Progenitor cell of endocrine pancreas (in vitro differentiated cells): ENCODE measurements at places on chromosomes 4 and X.

DNA sequence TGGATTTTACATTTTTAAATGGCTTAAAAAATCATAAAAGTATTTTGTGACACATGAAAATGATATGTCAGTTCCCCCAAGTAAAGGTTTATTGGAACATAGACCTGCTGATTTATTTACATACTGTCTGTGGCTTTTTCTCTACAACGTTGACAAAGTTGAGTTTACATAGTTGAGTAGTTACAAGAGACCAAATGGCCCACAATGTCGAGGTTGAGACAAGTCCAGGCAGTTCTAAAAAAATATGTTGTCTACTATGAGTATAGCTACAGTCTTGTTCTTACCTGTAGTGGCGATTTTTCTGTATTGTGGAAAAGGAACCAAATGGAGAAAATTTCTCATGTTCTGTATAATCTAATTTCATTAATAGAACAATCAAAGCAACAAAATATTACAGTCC is 163.2 kb downstream of the FRAS1 start:
- no peak for DNase-seq

DNA sequence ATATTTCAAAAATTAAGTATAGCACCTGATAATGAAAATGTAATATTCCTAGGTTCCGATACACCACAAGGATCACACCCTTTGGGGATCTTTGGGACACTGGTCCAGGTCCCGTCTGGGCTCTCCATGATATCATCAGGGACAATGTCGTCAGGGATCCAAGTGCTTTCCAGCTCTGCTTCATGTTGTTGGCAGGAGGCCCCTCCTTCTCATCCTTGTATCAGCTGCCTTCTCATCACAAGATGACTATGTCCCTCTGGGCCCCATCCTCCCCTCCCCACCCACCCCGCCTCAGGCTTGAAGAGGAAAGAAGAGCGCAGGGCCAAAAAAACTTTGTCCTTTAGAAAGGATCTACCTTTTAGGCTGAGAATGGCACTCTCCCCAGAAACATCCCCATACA is 128.3 kb upstream of the KLF3 start:
- DNase-seq = no peak

DNA sequence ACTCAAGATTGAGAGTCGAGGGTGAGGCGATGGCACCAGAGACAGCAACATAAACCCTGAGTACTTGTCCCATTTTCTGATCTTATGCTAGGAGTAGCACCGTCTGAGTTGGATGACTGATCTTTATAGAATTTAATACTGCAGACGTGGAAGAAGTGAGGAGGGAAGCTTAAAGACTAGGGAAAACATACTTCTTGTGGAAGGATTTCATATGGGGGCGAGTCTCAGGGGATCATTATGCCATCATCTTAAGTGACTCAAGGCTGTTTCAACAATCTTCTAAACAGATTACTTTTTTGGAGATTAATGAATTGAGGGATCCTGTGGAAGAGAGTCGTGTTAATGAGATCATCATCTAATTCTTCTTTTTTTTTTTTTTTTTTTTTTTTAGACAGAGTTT is 17.2 kb upstream of the FAT1 start:
- no peak for DNase-seq

DNA sequence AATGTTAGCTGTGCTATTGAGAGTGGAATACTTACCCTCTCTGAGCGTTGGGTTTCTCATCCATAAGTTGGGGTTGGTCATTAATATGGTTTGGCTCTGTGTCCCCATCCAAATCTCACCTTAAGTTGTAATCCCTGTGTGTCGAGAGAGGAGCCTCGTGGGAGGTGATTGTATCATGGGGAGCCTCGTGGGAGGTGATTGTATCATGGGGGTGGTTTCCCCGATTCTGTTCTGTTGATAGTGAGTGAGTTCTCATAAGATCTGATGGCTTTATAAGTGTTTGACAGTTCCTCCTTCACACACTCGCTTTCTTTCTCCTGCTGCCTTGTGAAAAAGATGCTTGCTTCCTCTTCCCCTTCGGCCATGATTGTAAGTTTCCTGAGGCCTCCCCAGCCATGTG is 391.1 kb downstream of the FAM133A start:
- no peak for DNase-seq

- no peak for DNase-seq
Observed at GRCh38 chr4:31106419-31106818, 386.2 kb downstream of the PCDH7 start.

DNA sequence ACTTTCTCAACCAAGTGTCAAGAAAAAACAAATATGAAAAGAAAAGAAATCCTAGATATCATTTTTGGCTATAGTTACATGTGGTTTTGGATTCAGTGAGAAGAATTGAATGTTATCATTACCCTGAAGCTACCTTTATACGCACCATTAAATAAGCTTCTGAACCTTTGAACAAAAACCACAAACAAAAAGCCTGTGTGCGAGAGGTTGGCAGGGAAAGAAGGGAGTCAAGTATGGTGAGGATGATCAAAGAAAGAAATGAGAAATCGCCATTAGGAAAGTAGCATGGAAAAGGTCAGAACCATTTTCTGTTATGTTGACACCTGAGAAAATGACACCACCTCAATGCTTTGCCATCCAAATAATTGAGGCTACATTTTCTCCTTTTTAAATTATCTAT is 1.2 kb upstream of the SLC7A11 start:
- DNase-seq = no peak

DNA sequence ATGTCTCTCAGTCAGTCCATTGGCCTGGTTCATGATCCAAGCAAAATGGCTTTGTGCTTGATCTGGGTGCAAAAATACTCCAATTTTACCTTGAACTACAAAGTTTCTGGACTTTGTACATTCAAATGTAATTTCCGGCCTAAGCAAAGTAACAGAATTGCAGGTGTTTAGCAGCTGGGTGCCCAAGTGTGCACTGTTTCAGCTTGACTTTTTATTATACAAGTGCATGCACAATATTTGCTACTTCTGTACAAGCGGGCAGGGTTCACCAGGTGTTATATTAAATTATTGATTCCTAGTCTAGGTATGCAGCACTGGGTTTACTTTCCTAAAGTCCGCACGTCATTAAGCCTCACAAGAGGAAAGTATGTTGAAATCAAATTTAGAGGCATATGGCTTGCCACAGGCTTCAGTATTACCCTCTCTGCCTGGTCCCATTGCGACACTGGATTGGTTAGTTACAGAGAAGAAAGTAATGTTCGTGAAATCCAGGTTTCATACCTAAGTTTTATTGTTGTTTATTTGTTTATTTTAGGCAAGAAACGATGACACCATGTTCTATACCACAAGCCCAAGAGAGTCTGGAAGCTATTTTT is 376.9 kb upstream of the CTSO start:
- DNase-seq = no peak

DNA sequence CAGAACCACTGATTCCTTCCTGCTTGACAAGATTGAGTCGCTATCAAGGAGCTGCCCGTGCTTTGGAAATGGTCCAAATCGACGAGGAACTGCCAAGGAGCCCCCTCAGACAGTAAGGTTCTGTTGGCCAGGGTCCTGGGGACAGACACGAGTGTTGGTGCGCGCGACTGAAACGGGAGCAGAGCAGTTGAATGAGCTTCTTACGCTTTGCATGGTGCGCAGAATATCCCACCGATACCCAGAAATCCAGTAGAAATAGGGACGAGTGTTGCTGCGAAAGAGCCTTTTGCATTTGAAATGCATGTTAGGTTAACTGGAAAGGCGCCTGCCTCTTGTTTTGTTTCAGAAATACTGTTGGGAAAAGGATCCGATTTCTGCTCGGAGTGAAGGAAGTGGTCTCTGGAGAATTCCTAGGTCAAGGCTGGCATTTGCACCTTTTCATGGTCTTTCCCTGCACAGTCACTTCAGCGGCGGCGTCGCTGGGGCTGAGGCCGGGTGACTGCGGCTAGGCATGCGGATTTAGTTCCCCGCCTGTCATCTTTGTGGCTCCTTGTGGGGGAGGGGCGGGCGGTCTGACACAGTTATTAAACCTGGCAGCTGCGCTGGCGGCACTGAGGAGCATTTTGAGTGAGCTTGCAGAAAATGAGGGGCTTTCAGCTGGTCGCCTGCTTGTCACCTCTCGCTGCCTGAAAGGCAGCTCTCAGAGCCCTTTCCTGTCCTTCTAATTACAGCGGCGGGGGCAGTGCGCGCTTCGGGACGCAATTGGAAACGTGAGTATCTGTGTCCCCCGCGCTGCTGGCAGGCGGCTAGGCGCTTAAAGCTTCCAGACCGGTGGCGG is 51.5 kb upstream of the TRIM2 start:
- DNase-seq = peak; percentile 25

GRCh38 chr4:100591161-100591876 is 73.5 kb upstream of the EMCN start:
- DNase-seq = no peak

DNA sequence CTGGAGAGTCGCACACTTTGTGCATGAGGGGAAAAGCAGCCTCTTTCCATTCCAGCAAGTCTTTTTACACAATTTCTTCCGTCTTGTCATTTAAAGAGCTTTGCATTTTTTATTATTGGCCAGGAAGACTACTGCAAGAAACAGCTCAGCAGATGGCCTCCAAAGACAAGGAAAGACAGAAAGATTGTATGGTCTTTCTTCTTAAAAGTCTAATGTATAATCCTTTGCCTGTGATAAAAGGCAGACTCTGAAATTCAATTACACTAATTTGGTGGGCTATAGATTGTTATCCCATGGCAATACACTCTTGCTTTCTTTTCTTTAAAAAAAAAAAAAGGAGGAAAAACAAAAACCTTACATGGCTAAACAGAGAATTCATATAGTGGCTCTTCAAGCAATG is 5.9 kb downstream of the CAPN6 start:
- no peak for DNase-seq

- no peak for DNase-seq
Observed at GRCh38 chr4:94446386-94446785, 5.4 kb upstream of the PDLIM5 start.

DNA sequence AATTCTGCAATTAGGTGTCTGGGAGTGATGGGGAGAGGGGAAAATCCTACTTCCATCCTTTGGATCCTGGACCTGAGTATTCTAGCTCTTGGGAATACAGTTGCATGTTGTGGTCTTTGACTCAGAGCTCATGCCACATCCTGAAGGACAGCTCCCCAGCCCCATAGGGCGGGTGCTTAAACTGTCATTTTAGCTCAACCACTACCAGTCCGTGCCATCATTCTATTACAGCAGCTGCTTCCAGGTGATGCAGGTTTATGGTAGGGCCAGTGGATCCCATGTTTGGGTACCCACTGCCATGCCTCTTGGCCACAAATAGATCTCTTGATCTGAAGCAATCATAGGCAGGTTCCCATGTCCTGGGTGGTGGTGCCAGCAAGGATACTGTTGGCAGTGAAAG is 34.7 kb downstream of the CCKAR start:
- DNase-seq = no peak

DNA sequence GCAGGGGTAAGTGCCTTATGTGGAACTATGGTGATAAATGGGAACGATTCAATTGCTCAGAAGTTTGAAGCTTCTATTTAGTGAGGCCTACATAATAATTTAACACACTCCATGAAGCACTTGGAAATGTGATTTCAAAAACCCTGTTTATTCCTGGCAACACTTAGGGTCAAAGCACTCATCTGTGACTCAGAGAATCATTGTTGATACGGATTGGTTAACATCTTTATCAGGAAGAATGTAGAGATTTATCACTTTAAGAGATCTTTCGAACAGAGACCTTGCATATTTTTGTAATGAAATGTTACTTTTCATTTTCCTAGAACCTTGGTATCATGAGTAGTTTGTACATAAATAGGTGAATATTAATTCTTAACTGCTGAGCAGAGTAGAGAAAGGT is 269.1 kb upstream of the SLIT2 start:
- DNase-seq = no peak

- DNase-seq = no peak
Observed at GRCh38 chr4:15797320-15797719, 19.2 kb downstream of the CD38 start.

DNA sequence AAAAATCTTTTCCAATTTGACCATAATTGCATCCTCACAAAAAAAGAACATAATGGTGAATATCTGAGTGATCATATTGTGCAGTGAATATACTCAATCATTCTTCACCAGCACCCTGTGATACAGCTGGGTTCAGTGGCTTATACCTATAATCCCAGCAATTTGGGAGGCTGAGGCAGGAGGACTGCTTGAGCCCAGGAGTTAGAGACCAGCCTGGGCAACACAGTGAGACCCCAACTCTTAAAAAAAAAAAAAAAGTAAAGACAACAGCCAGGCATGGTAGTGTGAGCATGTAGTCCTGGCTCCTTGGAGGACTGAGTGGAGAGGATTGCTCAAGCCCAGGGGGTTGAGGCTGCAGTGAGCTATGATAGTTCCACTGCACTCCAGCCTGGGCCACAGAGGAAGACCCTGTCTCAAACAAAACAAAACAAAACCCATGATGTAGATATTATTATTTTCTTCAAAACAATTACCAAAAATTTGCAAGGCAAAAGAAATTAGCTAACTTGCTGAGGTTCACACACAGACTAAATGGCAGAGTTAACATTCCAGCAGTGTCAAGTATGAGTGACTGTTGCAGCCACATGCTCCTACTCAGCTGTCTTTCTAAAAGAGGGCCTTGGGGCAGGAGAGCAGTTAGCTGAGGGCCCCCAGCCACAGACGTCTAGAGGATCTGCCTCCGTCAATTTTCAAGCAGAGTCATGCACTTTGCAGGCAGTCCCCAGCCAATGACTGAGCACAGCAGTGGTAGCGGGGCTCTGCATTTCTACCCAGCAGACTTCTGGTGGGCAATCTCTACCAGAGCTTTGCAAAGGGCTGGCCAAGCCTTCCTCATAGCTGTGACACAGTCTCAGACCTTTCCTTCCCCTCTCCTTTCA is 33.4 kb downstream of the ADGRA3 start:
- no peak for DNase-seq

DNA sequence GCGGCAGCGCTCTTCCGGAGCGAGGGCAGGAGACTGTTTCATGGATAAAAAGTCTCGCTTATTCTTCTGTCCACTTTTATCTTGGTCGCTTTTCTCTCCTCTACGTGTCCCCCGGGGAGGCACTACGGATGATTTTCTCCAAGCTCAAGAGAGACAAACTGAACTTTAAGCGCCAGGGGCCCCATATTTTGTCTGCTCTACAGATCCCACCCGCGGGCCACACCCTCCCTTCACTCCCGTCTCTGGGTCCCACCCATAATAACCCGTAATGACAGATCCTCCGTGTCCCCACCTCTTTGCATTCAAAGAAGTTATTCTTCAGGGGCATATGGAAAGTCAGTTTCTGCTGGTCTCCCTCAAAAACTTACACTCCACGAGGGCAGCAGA is at the start of gene CORIN:
Gene CORIN, minus strand, starts transcription at position 160 of the 387 bp plus-strand sequence. Its CDS starts 118 bp downstream, at position 42.
- no peak for DNase-seq

DNA sequence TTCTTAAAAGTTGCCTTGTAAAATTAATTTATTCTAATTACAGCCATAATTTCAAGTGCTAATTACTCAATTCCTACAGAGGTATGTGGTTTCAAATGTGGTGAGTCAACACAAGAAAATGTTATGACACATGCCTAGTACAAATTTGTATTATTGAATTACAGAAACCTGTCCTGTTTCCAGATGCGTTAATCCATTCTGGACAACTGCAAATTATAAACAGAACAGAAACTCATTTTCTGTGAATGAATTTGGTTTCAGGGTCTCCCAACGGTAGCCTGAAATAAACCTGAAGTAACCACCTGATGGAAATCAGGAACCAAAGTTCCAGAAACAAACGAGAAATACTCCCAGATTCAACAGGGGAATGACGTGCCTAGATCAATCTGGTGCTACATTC is 328.6 kb upstream of the F9 start:
- DNase-seq = no peak

- DNase-seq = no peak
Observed at GRCh38 chr4:140053185-140053584, 100.8 kb downstream of the MAML3 start.
